ENCODE measurements at places on chromosomes 2 and 18.

GRCh38 chr18:75132098-75132870 lies 76.7 kb downstream of the PTGR3 start:
- DNase-seq = no peak

GRCh38 chr2:43206602-43207001 lies 19.8 kb downstream of the ZFP36L2 start:
- DNase-seq = no peak

- DNase-seq = no peak
Measured at GRCh38 chr2:1976728-1977416, 232.6 kb upstream of the PXDN start.

DNA sequence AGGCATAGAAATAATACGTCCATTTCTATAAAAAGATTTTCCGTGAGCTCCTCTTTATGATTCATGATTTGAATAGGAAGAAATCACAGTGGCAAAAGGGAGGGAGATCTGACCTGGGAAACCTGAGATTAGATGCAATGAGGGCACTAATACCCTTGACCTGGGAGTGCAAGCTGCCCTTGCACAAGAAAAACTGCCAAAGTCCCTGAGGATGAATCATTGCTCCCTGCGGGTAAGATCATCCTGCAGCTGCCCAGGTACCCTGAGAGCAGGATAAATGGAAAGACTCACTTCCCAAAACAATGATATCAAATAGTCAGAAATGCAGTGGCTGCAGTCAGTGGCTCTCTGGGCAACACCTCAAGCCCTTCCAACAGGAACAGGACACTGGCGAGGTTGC lies 11.6 kb downstream of the FHL2 start:
- no peak for DNase-seq

- DNase-seq = no peak
Measured at GRCh38 chr18:51044928-51045585, 15.0 kb downstream of the SMAD4 start.

DNA sequence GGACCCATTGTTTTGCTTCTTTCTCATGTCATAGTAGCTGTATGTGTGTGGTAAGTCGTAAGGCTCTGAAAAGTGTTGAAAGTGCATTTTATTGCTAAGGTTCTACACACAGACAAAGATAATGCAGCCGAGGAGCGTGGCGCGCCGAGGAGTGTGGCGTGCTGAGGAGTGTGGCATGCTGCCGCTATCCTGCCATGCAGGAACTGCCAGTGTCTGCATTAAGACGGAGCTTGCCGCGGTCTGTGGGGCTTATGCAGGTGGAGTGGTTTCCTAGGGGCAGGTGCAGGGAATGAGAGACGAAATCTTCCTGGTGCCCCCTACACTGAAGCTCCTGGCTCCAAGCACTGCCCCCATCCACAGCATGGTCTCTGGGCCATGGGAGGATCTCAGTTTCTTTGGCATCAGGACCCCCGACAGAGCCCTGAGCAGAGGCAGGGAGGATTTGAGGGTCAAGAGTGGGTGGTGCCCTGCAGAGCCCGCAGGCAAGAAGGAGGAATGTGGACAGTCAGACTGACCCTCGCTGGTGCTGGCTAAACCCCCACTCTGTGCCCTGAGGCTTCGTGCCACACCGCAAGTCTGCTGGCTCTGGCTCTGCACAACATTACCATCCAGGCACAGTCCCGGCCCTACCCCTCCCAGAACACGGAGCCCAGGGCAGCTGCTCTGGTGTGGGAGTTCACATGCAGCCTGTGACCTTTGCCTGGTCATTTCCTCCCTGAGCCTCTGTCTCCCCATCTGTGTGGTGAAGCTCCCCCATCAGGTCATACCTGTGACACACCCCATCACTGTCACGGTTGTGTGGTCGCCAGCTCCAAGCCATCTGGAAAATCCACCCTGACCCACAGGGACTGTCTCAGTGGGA lies 3.2 kb downstream of the SNED1 start:
- no peak for DNase-seq

Measured in NCI-H2081 (cell line).